Activated CD4-positive, alpha-beta T cell treated with anti-CD3 and anti-CD28 coated beads, Interleukin-2, Interleukin-4, amounts not matched to agents 100 ng/mL and 50 ng/mL, durations not matched to agents 16 hours and 8 hours (primary cell): ENCODE measurements at places on chromosomes 1 and 21.

DNA sequence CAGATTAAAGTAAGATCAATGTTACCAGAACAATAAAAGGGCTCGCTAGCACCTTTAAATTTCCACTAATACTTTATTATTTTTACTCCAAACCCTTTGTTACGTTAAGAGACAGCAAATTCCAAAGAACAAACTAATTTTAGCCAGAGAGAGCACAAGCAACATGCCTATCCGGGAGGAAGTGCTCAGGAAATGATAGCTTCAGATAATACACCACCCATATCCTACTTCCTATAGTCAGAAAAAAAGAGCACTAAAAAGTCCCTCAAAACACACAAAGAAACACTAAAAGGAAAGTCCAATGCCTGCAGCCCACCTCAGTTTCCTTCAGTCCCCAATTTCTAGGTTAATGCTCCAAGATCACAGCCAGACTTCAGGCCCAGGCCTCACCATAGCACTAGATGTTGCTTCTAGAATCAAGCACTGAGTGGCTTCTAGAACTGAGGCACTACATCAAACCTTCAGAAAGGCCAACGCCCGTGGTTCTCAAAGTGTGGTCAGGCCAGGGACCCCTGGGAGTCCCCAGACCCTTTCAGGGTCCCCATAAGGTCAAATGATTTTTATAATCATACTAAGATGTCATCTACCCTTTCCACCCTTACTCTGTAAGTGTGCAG, 142.6 kb downstream of the PSMG1 start:
- DNase-seq = no peak

DNA sequence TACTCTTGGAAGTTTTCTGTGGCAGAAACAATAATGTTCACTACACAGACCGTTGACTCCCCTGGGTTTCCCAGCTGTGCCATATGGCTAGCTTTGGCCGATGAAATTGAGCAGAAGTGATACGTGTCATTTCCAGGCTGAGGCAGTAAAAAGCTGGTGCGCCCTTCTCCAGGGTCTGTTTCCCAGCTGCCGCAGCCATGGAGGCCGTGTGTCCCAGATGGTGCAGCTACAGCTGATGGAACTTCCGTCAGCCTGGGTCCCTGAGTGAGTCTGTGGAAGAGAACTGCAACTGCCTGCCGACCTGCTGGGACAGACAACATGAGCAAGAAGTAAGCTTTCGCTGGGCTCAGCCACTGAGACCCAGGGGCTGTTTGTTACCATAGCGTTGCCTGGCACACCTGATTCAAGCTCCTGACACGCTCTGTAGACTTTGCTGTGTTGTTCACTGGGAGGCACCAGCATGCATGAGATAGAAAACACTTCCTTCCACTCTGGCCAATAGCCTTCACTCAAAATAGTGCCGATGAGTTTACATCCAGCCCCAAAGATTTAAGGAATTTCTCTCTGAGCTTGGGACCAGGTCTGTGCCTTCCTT, 116.3 kb upstream of the SLC25A33 start:
- DNase-seq = no peak

DNA sequence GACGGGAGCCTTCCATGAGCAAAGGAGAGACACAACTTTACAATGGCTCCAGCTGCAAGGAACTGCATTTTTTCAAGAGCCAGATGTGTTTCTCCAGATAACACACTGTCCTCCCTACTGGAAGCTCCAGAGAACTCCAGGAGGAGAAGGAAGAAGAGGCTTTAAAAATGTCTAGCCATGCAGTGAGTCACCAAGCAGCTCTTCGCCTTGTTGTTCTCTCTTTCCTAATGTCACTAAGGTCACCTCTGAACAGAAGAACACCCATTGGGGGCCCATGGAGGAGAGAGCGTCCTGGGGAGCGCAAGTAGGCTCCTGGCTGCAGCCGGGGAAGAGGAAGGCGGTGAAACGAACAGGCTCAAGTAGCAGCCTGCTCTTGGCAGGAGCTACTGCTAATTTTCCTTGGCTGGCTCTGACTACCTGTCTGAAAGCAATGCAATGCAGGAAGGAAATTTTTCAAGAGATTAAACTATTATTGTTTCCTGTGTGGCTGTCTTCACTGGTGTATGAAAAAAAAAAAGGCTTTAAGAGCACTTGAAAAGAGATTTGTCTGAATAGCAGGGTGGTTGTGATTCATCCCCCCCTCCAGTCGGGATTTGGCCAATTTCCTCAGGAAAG, 321.9 kb downstream of the SETD4 start:
- DNase-seq = no peak

GRCh38 chr1:160167580-160167979, 16.2 kb downstream of the ATP1A4 start:
- no peak for DNase-seq

DNA sequence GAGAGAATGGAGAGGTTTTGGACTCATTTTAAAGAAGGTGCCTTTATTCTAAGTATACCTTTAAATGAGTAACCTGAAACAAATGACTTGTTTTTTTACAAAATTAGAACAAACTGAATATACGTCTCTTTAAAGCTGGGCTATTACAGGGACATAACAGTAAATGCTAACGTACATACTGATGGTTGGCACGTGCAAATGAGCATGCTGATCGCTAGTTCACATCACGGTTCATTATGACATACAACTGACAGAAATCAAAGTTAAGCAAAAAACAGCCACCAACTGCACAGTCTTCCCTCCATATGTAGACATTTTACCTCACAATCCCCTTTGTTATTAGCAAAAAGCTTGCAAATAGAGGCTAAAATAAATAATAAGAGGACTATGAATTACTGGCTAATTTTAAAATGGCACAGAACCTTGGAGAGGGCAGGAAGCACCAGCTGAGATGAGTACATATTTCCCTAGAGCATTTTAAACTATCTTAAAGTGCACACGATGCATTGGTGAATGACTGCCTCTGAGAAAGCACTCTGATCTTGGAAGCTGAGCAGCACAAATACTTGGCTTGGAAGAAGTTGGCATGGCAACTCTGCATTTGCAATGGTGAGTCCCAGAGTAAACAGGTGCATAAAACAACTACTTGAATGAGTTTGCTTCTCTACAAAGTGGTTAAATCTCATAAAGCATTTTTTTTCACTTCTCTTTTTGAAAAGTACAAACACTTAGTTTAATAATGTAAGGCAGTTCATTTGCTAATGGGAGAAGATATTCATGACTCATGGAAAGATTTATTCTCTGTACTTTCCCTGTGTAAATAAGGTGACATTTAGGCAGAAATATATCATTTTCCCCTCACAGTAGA, 204.7 kb downstream of the LHX8 start:
- DNase-seq = no peak

GRCh38 chr1:64769482-64769881, 24.6 kb downstream of the RAVER2 start:
- no peak for DNase-seq

DNA sequence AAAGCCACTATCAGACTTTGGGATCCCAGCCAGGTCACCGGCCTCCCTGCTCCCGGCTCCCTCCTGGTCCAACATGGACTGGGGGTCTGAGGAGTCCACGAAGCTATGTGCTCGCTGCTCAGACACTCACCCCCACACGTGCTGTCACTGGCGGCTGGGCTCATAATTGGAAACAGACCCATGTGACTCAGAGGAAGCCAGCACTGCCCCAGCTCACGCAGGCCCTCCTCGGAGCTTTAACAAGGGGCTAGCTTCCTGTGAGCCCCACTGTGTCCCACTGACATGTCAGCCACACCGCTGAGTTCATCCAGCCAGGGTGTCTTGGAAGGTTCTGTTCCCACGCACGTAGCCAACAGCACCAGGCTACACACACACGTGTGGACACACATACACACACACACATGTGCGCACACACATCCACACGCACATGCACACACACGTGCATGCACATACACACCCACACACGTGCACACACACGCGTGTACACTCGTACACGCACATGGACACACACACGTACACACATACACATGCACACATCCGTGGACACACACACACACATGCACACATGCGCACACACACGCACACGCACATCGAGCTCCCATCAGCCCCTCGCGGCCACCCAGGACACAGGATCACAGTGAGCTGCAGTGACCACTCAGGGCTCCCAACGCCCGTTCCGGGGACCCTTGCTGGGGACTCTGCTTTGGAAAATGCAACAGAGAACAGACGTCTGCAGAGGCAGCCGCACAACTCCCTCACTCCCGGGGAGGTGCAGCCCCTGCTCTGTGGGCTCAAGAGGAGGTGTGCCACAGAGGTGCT, 18.4 kb upstream of the COL6A2 start:
- no peak for DNase-seq
